Right cardiac atrium (tissue), 5 donors: ENCODE measurements at places on chromosomes 1 and 21. TPM values are rescaled to one million over a fixed set of nuclear protein-coding genes. Genes with fewer than 3 reads are reported as not detected.

The PCSK9 gene
- not detected for total RNA-seq

The TRIM17 gene
- total RNA-seq: 2.4 TPM

The KLHL12 gene
- total RNA-seq: 20.0 TPM

DNA sequence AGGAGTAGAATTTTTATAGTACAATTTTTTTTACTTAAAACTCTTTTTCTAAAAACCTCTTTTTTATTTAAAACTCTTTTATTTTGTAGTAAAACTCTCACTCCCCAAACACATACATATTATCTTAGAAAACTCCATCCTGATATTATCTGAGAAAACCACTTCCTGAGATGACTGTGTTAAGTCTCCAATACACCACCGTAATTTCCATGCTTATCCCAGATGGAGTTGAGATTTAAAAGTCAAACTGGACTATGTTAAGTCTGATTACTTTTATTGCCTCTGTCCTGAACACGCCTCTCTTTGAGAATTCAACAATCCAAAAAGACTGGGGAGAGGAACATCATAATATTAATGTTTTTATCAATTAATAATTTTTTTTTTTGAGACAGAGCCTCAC is 3.7 kb downstream of the SEC16B start:
- DNase-seq: no peak

DNA sequence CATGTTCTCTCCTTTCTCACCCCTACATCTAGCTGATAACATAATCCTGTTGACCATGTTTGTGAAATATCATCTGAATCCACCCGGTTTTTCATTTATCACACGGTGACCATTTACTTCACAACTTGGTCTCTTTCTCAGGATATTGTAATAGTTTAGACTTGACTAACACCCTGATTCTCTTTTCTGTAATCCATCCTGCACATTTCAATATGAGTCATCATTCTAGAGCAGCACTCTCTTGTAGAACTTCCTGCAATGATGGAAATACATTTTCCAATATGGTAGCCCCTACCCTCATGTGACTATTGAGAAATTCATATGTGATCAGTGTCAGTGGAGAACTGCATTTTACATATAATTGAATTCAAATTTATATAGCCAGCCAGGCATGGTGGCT is 2.3 kb upstream of the JAM2 start:
- no peak for DNase-seq
